ENCODE measurements at places on chromosomes 7 and 10.

DNA sequence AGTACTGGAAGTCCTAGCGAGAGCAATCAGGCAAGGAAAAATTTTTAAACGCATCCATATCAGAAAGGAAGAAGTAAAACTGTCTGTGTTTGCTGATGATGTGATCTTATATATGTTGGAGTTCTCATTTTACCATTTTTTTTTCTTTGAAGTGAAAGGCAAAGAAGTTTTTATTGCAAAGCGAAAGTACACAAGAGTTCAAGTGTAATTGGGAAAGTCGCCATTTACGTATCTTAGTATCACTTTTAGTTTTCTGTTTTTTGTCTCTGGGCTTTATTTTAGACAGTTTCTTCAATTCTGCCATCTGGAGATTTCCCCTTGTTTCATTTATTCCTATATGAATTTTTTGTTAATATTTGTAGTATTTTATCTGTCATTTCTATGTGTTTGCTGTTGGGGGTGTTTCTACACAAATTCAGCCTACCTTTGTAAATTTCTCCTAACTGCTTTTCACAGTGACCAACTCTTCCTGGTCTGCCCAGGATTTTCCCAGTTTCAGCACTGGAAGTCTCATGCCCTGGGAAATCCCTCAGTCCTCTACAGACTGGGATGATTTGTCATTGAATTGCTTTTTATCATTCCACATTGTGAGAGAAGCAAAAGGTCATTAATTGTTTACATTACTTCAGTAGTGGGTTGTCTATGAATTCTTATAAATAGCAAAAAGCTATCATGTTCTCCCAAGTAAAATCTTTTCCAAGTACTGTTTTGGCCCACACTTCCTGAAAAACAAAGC, 23.2 kb downstream of the BET1 start:
- no peak for DNase-seq

DNA sequence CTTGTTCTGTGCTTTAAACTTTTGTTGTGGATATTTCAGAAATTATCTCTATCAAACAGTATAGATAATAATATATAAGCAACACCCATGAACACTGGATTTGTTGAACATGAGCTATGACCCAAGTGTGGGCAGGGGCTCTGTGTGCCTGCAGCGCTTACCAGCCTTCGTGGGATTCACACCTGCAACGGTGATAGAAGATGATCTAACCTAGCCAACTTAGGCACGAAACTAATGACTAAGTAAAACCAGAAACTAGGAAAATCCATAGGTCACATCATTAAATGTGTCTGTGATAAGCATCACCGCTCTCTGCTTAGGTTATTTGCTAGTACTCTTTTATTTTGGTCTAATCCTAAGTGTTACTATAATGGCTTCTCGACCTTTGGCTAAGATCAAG, 18.0 kb downstream of the SPAG6 start:
- no peak for DNase-seq

GRCh38 chr7:116741625-116742316, 69.8 kb downstream of the MET start:
- DNase-seq, result no peak

GRCh38 chr10:118827466-118828155, 72.8 kb upstream of the CACUL1 start:
- no peak for DNase-seq

DNA sequence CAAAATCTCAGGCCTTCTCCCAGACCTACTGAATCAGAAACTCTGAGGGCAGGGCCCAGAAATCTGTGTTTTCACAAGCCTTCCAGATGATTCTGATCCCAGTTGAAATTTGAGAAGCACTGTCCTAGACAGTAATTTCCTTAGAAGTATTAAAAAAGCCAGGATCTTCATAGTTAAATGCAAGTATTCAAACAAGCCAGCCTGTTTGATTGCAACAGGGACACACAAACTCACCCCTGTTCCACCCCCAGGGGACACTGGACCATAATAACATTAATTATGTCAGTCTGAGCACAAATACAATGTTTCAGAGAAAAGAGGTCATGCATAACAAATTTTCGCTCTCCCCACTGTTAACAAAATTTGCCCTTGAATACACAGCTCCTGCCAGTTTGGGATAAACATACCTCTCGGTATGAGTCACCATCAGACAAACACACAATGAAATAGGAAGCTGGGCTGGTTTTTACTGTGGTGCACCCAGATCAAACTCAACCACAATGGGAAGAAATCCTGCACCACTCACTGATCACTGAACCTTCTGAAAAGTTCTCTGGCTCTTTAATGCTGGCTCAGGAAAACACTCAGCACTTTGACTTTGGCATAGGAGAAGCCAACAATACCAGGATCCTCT, 34.3 kb downstream of the ABLIM1 start:
- no peak for DNase-seq

DNA sequence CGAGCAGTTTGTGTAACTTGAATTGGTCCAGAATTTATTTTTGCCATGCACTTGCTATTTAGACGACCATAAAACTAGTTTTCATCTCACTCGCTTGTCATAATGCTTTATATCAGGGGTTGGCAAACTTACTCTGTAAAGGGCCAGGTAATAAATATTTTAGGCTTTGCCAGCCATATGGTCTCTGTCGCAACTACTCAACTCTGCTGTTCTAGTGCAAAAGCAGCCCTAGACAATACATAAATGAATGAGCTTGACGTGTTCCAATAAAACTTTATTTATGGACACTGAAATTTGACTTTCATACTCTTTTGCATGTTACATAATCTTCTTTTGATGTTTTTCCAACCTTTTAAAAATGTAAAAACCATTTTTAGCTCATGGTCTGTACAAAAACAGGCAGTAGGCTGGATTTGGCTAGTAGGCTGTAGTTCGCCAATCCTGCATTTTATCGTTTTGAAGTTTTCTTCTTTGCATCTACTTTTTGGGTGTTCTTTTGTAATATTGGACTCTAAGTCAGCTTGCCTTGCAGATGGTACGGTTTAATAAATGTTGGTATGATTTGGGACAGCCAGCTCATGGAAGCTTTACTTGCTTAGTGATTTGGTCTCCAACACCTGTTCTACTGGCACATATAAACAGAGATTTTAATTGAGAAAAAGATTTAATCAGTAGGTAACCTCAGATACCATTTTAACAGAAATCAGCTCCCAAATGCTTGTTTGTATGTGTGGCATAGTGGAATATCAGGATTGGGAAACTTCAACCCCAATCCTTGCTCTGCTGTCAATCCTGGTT, 25.6 kb downstream of the SND1 start:
- no peak for DNase-seq

DNA sequence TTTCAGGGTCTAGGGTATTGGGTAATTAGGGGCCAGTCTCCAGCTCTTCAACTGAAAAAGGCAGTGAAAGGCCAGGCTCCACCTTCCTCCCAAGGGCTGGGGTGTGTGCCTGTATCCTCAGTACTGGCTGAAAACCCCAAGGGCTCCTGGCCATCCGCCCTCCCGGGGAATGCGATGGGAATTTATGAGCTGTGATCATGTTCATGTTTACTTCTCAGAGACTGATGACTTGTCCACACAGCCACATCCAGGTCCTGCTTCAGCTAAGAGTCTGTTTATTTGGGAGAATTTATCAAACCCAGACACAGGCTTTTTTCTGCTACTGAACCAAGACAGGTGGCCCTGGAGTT, 91.7 kb downstream of the CCDC3 start:
- DNase-seq, result no peak

DNA sequence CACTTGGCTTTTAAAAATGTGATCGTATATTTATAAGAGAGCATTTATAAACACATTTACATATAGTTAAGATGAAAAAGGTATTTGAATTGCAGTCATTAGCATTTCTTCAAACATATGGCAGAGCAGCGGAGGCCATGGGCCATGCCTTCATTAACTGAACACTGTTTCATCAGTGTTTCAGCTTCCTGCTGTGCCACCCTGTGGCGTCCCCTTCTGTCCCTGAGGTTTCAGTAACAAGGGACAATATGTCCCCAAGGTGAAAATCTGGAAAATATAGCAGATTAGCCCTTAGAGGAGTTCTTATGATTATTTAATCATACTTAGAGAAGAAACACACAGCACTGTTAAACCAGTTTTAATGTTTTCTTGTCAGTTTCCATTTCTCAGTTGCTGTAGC, 577.8 kb downstream of the ETV1 start:
- DNase-seq, result no peak

DNA sequence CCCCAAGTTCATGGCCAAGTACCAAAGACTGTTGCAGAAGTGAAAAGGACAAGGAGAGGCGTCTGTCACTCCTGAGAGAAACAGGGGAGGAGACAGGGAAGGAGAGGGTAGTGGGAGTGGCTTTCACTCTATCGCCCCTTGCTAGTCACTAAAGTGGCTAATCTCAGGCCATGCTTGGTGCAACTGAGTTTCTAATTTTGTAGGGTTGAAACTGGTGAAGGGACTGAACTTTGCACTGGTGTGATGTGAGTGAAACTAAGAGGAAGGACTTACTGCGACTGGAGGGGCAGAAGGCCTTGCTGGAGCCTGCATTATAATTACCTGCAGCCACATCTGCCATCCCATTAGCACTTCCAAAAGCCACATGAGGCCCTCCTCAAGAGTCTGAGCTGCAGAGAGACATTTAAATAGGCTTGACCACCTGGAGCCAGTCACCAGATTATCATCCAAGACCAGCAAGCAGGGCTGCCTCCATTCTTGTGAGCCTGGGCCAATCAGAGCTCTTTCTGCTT, 107.2 kb upstream of the EEPD1 start:
- DNase-seq, result no peak
